ENCODE measurements at places on chromosomes 13 and 19.

- peaks cover 28% of the 10 kb centered on the region for H3K27me3 ChIP-seq
- no peaks in the 10 kb centered on the region for H3K36me3 ChIP-seq
- H3K27ac ChIP-seq, result no peak overlapping the region
- DNase-seq, result no peak
- no peaks in the 10 kb centered on the region for H3K4me1 ChIP-seq
These were observed 6.4 kb downstream of the KLF2 start for GRCh38 chr19:16330806-16331690.

DNA sequence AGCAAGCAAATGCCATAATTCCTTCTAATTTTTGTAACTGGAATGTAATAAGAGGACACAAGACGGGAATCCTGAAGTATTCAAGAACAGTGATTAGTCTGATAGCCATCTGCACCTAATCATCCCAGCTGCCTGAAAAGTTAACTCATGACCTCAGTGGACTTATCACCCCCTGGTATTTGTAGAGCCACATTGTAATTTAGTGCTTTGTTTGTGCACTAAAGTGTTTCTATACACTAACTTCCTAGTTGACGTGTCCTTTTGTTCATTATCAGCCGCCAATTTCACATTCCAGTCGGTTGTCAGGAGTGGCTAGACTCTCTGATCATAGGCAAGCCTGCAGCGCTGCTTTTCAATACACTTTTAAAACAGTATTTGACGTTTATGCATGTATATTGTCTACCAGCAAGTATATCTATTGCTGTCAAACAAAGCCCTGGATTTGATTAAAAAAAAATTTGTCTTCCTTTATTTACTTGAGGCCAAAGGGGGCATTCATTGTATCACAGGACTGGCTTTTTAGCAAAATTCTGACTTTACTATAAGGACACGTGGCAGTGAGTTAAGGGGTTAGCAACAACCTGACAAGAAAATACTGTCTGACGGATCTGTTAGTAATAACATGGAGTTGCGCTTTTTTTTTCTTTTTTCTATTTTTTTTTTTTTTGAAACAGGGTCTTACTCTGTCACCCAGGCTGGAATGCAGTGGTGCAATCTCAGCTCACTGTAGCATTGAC, 10.4 kb upstream of the SOX21 start:
- no peak for DNase-seq
- H3K27ac ChIP-seq, result no peak overlapping the region
- H3K36me3 ChIP-seq, result no peaks in the 10 kb centered on the region
- H3K4me1 ChIP-seq, result no peaks in the 10 kb centered on the region
- no peak overlapping the region for H3K4me3 ChIP-seq

DNA sequence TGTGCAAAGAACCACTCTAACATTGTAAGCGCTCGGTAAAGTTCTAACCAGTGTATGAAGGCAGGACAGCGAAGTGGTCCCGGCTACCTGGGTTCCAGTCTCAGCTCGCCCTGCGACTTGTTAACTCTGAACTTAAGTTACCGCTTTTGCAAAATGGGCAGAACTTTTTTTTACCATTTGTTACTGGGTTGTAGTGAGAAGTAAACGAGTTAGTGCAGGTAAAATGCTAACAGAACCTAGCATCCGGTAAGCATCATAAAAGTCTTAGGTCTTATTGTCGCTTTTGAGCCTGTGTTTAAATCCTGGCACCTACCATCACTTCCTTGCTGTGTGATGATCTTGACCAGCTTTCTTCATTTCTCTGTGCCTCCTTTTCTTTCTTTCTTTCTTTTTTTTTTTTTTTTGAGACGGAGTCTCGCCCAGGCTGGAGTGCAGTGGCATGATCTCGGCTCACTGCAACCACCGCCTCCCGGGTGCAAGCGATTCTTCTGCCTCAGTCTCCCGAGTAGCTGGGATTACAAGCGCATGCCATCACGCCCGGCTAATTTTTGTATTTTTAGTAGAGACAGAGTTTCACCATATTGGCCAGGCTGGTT, 734 bp upstream of the TRMT1 start:
- H3K27me3 ChIP-seq, result no peaks in the 10 kb centered on the region
- peaks cover 12% of the 10 kb centered on the region for H3K36me3 ChIP-seq
- peaks cover 13% of the 10 kb centered on the region for H3K4me1 ChIP-seq
- DNase-seq, result no peak
- no peak overlapping the region for H3K4me3 ChIP-seq
- no peak overlapping the region for H3K27ac ChIP-seq

- no peak overlapping the region for H3K27ac ChIP-seq
- no peaks in the 10 kb centered on the region for H3K27me3 ChIP-seq
- H3K36me3 ChIP-seq, result no peaks in the 10 kb centered on the region
These were observed 2.2 kb upstream of the COX6B1 start for GRCh38 chr19:35645680-35646511.

GRCh38 chr19:33689138-33689746, 67.5 kb downstream of the CHST8 start:
- DNase-seq, result no peak
- no peak overlapping the region for H3K4me3 ChIP-seq
- H3K27me3 ChIP-seq, result no peaks in the 10 kb centered on the region
- no peaks in the 10 kb centered on the region for H3K36me3 ChIP-seq
- H3K27ac ChIP-seq, result no peak overlapping the region

DNA sequence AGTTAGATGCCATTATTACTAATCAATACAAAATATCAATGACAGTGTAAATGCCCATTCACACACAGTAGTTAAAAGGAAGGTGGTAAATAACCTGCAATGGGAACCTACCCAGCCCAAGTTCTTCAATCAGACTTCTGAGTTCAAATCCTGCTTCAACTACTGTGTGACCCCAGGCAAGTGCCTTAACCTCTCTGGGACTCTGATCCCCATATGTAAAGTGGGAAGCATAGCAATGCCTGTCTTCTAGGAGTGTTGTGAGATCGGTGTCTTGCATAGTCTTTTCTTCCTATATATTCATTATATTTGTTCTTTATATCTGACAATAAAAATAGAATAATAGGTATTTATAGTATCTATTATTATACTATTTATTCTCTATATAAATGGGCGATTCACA, 6.9 kb downstream of the TIMM13 start:
- H3K4me3 ChIP-seq, result no peak overlapping the region
- no peak for DNase-seq

- no peaks in the 10 kb centered on the region for H3K4me1 ChIP-seq
- H3K27me3 ChIP-seq, result no peaks in the 10 kb centered on the region
- H3K27ac ChIP-seq, result no peak overlapping the region
- DNase-seq, result no peak
- no peak overlapping the region for H3K4me3 ChIP-seq
- no peaks in the 10 kb centered on the region for H3K36me3 ChIP-seq
These were observed 186.6 kb upstream of the SLITRK6 start for GRCh38 chr13:85985797-85986196.

DNA sequence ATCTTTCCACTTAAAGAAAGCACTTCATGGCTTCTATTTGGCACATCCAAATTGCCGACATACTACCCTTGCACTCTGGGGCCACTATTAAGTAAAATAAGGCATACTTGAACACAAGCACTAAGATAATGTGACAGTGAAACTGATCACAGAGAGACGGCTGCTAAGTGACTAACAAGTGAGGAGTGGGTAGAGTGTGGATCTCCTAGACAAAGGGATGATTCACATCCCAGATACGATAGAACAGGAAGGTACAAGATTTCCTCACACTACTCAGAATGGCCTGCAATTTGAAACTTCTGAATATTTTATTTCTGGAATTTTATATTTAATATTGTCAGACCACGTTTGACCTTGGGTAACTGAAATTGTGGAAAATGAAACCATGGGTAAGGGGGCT, 1721.8 kb upstream of the SPRY2 start:
- H3K27me3 ChIP-seq, result no peaks in the 10 kb centered on the region
- H3K4me3 ChIP-seq, result no peak overlapping the region
- no peak overlapping the region for H3K27ac ChIP-seq
- no peaks in the 10 kb centered on the region for H3K4me1 ChIP-seq
- no peak for DNase-seq

DNA sequence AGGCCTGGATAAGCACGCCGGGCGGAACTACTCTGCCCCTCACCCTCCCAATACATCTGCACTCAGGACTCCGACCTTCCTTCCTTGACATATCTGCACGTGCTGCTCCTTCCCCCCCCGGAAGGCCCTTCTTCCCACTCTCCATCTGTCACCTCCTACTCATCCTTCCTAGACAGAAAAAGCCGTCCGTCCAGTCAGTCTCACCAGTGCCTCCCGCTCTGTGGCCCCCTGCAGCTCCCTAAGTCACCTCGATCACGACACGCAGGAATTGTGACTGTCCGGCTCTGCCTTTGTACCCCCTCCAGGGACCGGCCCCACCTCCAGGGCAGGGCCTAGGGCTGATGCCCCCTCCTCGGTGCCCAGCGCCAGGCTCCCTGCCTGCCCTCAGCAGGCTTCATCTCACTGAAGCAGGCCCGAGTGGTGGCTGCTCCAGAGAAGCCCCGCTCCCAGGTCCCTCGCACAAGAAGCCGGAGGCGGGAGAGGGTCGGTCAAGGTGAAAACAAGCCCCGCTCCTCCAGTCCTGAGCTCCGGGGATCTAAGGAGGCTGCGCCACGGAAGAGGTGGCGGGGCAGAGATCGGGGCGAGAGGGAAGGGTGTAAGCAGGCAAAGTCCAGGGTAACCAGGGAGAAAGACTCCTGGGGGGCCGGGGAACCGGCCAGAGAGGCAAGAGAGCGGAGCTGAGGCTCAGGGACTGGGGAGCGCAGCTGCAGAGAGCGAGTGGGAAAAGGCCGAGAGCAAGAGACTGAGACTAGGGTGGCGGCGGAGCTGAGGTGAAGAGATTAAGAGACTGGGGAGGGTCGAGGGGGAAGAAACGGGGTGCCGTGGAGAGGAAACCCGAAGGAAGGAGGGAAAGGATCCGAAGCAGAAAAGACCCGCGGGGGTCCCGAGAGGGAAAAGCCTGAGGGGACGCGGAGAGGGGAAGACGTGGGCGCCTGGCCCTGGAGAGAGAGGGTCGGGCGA, 1.1 kb downstream of the PPP6R1 start:
- H3K4me1 ChIP-seq, result peaks cover 7% of the 10 kb centered on the region
- peak; percentile 40 for DNase-seq
- H3K27ac ChIP-seq, result no peak overlapping the region
- no peaks in the 10 kb centered on the region for H3K27me3 ChIP-seq
- no peaks in the 10 kb centered on the region for H3K36me3 ChIP-seq

- no peak overlapping the region for H3K4me3 ChIP-seq
- DNase-seq, result no peak
- H3K27ac ChIP-seq, result no peak overlapping the region
- peaks cover 4% of the 10 kb centered on the region for H3K4me1 ChIP-seq
- no peaks in the 10 kb centered on the region for H3K36me3 ChIP-seq
These were observed 732 bp upstream of the MAP1S start for GRCh38 chr19:17718550-17718946.

All from mesendoderm (in vitro differentiated cells).